ENCODE measurements at places on chromosomes 7 and 10.

DNA sequence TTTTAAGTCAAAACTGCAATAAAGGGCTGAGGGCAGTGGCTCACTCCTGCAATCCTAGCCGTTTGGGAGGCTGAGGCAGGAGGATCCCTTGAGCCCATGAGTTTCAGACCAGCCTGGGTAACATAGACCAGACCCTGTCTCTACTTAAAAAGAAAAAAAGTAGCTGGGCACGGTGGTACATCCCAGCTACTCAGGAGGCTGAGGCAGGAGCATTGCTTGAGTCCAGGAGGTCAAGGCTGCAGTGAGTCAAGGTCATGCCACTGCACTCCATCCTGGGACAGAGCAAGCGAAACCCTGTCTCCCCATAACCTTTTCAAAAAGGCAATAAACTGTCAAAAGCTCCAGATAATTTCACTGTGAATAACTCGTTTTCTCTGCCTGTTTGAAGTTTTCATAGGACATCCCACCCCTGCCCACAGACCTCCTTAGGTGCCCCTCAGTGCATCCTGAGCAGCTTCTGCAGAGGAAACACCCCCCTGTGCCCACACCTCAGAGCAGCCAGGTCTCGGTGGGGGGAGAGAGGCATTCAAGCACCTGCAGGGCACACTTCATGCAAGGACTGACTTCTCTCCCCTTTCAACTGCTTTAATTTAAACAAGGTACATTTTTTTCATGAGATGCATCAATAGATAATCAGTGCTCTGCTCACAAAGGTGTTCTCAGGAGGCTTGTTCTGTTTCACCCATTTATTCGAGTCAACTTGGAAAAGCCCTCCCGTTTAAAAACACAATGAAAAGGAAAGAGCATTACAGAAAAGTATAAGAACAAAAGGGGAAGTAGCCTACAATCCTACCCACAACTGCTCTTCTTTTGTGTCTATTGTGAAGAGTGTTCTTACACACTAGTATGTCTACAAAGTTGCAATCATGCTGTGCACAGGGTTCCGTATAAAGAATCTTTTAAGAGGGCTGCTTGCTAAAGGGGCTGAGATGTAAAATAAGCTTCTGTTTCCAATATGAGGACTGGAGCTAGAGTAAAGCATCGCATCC, 104.9 kb downstream of the KMT2E start:
- DNase-seq = no peak

GRCh38 chr7:153422291-153423209, 629.6 kb upstream of the DPP6 start:
- DNase-seq = no peak

- DNase-seq = no peak
These were observed 192.8 kb downstream of the GPAM start for GRCh38 chr10:111990734-111991133.

- peak; percentile 22 for DNase-seq
These were observed 552 bp downstream of the IL15RA start for GRCh38 chr10:5976512-5977470.

DNA sequence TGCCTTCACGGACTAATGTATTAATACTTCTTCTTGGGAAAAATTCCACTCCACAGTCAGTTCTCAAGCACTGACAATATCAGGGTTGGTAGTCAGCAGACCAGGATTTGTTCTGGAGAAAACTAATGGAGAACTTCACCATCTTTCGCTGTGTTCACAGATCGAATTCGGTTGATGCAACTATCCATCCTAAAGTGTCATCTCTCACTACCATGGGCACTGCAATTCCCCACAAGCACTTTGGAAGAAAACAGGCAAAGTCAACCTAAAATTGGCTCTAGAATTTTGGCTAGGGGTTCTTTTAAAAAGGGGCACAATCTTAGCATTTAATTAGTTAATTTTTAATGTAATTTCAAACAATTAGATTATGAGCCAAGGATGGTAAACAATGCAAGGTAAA, 164.4 kb downstream of the HGF start:
- no peak for DNase-seq

DNA sequence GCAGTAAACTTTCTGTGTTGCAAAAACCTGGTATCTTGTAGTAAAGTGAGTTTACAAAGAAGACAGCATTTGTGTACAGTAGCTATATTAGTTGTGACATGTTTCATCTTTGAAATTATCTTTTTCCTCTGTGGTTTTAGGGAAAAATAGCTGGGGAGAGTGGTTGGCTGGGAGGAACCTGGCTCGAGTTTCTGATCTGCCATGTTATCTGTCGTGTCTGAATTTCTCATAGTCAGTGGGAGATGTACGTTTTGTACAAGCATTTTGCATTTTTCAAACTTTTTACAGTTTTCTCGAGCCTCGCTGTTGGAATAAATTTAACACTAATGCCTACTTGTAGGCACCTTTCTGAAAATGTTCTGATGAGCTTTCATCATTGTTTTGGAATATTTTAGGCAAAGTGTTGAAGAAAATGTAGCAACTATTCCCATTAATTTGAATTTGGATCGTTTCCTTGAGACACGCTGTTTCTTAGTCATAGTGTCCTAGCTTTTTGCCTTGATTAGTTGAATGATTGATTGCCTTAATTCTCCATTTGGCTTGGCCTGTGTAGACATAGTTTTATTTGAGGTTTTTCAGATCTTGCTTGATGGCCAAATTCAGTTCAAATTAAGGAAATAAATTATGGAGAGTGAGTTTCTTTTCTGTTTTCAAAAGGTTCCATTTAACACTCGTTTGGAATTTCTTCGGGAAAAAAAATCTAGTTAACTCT, 65.1 kb downstream of the CAMK1D start:
- no peak for DNase-seq

GRCh38 chr10:115117301-115117700, 24.1 kb downstream of the ATRNL1 start:
- DNase-seq = no peak

DNA sequence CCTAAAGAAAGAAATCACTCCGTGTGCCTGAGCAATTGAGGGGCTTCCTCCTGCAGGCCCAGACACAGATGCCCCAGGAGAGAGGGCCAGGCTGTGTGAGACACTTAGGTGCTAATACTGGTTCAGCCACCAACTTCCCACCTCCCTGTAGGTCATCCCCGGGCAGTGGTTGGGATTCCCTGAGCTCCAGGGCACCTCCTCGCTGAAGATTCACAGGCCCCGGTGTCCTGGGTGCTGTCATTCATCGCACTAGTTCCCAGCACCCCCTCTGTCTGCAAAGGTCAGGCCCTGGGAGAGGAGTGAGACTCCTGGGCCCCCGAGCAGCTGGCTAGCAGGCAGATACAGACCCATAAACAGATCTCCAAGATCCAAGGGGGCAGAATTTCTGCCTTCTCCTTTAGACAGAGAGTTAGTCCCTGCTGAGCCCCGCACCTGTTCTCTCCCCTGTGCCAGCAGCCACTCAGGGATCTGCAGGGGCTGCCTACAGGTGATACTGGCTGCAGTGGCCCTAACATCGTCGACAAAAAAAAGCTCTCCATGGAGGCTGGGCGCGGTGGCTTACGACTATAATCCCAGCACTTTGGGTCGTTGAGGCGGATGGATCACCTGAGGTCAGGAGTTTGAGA, 38.2 kb upstream of the GTF2I start:
- DNase-seq = no peak

GRCh38 chr7:2520131-2520760, 672 bp downstream of the LFNG start:
- DNase-seq = no peak

- DNase-seq = no peak
These were observed 2.3 kb upstream of the CREB5 start for GRCh38 chr7:28409716-28410627.

DNA sequence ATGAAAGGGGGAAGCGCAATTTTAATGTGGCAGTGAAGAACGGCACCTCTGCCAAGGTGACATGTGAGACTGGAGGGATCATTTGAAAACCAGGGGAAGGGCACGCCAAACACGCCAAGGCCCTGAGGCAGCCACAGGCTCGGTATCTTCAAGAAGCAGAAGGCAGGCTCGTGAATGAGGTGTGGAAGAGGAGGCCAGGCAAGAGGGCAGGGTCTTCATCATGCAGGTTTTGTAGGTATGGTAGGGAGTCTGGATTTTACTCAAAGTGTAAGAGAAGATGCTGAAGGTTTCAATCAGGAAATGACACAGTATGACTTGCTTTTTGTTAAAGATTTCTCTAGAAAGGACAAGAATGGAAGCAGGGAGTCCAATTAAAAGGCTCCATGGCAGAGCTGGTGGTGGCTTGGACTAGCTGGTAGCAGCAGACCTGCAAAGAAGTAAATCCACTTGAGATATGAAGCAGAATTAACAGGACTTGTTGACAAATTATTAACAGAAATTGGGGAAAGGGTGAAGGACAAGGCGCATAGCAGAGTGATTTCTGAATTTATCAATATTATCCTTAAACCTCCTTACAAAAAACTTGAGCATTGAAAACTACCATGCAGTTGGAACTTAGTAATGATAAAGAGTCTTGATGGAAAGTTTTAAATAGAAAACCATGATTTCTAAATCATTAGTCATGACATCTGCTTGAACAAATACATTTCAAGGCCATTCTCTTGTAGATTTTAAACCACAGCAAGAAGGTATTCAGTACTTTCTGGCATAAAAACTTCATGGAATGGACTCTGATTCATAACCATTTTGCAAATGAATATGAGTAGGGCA, 70.4 kb downstream of the COA1 start:
- DNase-seq = no peak

DNA sequence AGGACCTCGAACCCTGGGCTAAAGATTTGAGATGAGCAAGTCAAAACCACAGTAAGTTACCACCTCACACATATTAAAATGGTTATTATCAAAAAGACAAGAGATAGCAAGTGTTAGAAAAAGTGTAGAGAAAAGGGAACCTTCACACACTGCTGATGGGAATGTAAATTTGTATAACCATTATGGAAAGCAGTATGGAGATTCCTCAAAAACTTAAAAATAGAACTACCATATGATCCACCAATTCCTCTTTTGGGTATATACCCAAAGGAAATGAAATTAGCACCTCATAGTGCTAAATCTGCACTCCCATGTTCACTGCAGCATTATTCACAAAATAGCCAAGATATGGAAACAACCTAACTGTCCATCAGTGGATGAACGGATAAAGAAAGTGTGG, 20.8 kb upstream of the FRA10AC1 start:
- no peak for DNase-seq

All from activated CD4-positive, alpha-beta T cell treated with anti-CD3 and anti-CD28 coated beads, Interleukin-2, amount 50 U/mL, for 24 hours (primary cell).